MV-4-11 (cell line): ENCODE measurements at places on chromosomes 5 and 9.

DNA sequence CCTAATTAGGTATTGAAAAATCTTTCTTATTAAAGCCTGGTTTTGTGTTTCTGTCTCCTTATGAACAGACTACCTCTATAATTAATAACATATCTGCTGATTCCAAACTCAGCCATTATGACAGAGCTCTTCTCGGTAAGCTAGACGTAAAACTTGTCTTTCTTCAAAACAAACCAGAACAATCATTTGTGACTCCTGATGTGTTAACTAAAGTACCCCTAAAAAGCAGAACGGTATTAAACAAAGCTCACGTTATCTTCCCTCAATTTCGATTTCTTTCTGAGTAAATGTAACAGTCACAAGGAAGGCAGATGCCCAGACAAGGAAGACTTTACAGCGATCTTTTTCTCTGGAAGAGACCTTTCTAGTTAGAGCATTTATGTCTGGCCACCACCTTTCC lies 1.8 kb downstream of the SEMA5A start:
- no peak for DNase-seq

DNA sequence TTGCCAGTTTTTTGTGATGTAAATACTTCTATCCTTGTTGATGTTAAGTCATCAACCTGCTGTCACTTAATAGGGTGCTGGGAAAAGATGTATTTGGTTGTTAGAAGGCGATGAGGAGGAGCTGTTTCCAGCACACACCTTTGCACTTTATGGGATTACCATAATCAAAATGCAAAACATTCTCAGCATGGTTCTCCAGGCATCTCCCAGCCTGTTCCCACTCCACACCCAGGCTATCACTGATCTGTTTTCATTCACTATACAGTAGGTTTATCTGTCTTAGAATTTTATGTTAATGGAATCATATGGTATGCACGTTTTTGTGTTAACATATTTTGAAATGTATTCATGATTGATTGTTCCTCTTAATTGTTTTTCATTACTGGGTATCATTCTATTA lies 35.9 kb downstream of the PCSK5 start:
- DNase-seq, result no peak

GRCh38 chr9:89534515-89535287 lies 36.8 kb upstream of the SEMA4D start:
- no peak for DNase-seq

- no peak for DNase-seq
Observed at GRCh38 chr5:619444-619843, 7.3 kb downstream of the CEP72 start.

GRCh38 chr5:71697967-71698366 lies 21.1 kb upstream of the CARTPT start:
- DNase-seq, result no peak

GRCh38 chr5:95619514-95620029 lies 315 bp upstream of the GPR150 start:
- DNase-seq, result no peak

GRCh38 chr5:125597338-125597737 lies 825.9 kb upstream of the GRAMD2B start:
- no peak for DNase-seq

DNA sequence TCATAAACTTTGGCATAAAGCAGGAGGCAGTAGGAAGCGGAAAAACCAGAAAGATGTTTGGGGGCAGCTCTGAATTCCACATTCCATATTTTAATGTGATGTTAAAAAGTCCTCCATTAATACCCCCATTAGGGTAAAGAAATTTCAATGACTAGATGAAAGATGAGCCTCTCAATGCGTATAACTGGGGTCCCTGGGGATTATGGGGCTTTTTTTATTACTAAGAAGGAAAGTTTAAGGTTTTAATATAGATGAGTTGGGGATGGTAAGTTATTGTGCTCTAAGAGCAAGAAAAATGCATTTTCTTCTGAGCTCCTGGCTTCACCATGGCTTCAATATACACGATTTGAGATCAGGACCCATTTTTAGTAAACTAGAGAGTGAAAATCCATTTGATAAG lies 321.9 kb downstream of the CDK5RAP2 start:
- DNase-seq, result no peak

DNA sequence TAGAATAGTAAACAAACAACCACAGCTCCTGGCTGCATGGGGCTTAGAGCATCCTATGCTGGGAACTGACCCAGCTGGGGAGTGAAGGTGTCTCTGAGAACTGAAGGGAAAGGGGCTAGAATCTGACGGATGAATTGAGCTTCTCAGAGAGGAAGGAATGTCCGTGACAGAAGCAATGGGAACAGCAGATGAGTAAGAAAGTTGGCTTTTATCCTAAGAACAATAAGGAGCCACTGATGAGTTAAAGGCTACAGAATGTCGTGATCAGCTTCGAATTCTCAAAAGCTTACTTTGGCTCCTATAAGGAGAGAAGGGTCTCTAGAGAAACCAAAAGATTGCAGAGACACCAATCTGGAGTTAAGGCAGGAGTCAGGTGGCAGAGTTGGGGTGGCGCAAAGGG lies 52.6 kb downstream of the EBF1 start:
- no peak for DNase-seq

DNA sequence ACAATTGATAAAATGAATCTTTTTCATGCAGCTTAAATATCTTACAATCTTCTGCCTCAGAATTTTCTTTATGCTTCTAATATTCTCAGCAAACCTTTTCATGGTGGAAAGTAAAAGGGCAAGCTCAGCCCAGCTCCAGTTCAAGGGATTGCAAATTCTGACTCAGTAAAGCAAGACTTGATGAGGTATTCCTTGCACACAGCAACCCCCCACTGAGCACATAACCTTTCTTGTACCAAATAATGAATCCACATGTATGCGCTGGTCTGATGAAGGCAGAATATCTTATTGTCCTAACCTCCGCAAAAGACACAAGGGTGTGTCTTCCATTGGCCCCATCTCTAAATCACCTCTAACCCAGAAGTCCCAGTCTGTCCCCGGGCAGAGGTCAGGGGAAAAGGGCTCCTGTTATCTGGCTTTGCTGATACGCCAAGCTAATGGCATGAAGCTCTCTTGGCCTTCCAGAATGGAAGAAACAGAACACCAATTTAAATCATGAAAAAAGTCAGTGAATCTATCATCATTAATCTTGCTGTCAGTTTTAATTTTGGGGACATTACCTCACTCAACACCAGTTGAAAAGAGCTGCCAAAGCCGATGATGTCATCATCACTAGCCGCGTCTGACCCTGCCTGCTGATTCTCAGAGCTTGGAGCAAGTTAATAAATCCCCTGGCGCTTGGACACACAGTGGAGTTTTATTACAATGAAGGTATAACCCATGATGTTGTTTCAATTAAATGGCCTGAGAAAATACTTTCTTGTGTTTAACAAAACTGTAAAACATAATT lies 592.5 kb upstream of the CLINT1 start:
- no peak for DNase-seq

- no peak for DNase-seq
Observed at GRCh38 chr5:945691-946551, 53.2 kb downstream of the TRIP13 start.

DNA sequence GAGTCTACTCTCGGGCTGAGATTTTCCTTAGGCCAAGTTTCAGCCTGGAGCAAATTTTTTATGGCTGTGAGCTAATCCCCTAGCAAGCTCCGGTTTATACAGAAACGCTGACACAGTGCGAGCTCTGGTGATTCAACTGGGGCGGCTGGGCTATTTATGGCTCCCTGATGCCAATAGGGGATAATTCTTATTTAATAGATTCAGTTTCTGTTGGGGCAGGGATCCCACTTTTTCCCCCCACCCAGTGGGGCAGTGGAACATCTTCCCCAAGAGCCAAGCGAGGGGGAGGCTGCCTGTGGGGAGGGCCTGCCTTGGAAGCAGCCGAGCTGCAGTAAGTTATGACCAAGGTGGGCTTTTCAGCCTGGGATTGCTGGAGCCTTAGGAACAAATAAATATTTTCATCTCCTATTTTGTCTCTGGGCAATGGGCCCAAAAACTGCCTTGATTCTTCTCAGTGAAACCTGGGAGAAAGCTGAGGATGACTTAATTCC lies 129.1 kb downstream of the MACROH2A1 start:
- no peak for DNase-seq

DNA sequence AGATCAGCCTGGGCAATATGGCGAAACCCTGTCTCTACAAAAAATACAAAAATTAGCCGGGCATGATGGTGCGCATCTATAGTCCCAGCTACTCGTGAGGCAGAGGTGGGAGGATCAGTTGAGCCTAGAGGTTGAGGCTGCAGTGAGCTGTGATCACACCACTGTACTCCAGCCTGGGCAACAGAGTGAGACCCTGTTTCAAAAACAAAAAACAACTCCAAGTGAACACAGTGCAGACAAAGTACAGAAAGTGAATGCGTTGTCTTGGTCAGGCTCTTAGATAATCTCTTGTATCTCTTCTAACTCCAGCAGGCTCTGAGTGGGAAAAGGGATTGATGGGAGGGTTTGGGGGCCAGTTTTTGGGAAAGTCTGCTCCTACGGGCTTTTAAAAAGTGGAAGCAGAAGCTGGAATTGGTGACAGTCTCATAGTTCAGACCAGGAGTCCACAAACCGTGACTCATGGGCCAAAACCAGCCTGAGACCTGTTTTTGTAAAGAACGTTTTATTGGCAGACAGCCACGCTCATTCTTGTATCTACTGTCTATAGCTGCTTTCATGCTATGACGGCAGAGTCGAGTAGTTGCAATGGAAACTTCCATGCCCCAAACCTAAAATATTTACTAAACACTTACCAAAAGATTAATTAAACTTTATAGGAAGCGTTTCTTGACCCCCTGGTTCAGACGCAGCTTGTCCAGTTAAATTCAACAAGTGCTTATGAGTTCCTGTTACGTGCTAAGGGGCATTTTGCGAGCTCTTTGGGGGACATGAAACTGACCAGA lies 32.9 kb downstream of the NDST1 start:
- peak; percentile 49 for DNase-seq

DNA sequence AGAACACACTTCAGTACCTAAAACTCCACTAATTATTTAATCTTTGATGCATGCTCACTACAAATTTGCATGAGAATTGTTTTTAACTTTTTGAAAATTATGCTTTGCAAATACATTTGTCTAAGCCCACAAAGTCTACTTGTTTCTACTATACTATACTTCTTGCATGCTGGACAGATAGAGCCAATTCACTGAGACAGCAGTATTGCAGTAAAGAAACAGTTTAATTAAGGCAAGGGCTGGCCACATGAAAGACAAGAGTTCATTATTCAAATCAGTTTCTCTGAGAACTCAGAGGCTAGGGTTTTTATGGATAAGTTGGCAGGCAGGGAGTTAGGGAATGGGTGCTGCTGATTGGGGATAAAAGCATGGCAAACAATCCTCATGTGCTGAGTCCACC lies 6.0 kb upstream of the FXN start:
- no peak for DNase-seq

DNA sequence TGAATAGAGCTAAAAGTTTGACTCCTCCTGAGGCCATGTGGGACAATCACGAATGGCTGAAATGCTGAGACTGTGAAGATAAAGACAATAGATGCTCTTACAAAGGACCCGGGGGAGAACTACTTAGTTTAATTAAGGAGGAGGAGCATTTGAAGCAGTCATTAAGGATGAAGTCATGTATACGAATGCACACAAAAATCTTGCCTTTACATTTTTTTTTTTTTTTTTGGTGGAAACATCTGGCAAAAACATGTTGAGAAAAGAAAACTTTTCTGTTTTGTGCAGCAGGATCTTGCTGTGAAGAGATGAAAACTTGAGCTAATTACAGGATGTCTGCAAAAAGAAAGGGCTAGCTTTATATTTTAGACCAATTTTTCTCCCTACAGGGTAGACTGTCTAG lies 42.3 kb upstream of the NR3C1 start:
- DNase-seq, result no peak

- DNase-seq, result peak; percentile 46
Observed at GRCh38 chr9:121322037-121322736, 47.9 kb downstream of the STOM start.

GRCh38 chr9:72154468-72155285 lies 5.4 kb downstream of the GDA start:
- DNase-seq, result peak; percentile 33
